ENCODE measurements at places on chromosomes 3 and 15.

DNA sequence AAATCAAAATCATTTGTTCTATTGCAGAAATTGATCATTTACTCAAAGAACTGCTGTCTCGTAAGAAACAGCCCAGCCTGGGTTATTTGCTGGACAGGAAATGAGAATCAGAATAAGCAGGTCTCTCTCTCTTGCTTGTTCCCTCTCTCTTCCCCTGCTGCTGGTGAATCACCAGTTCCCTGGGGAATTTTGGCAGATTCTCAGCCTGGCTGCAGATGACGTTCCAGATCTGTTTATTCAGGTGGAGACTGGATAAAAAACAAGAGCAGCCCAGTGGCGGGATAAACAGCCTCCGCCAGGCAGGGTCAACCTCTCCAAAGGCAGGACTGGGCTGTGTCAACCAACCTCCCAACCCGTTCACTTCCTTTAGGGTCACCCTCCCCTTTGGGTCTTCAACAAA lies 72.1 kb downstream of the LRIG1 start:
- DNase-seq = peak; percentile 62

GRCh38 chr3:23129117-23129516 lies 74.0 kb upstream of the UBE2E2 start:
- DNase-seq = no peak

- no peak for DNase-seq
Measured at GRCh38 chr3:188264226-188265207, 110.6 kb downstream of the LPP start.

- no peak for DNase-seq
Measured at GRCh38 chr3:134079111-134079547, 49.4 kb upstream of the SLCO2A1 start.

- DNase-seq = no peak
Measured at GRCh38 chr3:133023362-133023761, 14.8 kb upstream of the TMEM108 start.

DNA sequence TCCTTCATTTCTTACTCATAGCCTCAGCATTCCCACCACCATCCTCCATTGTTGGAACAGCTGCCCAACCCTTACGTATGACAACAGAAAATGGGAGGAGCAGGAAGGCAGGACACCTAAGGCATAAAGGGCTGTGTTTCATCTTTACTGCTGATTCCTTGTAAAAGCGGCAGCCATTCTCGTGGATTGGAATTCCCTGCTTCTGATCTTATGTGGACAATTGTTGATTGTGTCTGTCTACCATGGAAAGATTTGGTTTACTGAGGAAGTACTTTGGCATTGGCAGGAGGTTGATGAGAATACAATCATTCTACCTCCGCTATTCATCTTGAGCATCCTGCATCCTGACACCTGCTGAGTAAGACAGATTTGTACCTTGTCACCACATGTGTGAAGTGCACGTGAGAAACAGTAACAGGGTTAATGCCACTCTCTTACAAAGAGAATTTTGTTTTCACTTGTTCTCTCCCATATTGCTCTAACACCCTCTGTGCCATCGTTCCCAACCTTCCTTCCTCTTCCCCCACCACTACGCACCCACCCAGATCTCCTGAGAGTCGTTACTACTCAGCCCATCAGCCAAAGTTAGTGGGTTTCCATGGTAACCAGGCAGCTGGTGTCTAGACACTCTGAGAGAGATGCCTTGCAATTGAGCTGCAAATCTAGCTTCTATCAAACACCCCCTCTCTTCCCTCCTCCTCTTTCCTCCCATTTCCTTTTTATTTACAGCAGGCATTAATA lies 75.7 kb downstream of the GAP43 start:
- DNase-seq = peak; percentile 28

DNA sequence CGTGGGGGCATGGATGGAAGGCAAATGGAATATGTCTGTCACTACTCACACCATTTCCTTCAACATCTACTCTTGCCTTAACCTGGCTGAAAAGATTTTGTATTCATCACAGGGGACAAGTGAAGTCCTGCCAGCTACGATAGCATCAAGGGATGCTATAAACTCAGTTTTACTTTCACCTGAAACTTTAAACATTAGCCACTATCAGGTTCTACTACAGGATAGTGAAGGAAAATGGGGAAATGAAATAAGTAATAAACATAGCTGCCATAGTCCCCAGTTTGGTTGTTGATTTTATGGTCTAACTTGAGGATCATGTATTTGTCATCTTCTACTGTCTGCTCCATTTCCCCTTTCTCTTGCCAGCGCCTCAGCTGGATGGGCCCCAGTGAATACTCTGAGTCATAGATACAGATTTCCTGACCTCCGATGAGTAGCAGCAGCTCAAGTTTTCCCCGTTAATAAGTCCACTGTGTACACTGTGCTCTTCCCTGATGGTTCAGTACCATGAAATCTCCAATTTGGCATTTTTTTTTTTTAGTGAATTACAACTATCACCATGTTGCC lies 338.2 kb upstream of the SLCO3A1 start:
- no peak for DNase-seq

- no peak for DNase-seq
Measured at GRCh38 chr3:56365905-56366640, 102.2 kb downstream of the ERC2 start.

DNA sequence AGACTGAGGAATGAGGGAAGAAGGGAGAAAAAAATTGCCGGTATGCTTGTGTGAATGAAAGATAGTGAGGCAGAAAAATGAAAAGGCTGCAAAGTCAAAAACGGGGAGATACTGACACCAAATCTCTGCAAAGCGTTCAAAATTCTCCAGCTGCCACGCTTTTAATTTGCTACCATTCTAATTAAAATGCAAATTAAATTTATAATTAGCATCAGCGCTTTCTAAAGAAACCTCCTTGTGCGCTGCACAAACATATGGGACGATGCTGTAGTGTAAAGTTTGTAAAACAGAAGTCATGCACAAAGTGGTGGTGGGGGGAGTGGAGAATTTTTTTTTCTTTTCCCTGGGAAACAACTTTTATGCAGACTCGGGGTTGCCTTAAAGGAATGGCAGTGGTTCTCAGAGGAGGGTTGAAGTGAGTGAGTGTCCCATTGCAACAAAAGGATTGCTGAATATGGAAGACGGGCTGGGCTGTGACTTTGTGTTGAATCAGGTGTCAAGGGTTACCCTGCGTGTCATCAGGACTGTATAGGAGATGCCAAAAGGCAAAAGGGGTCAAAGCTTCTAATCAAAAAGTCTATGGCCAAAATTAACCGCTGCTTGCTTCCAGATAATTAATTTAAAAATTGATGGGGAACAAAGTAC lies 472.2 kb downstream of the NR2F2 start:
- DNase-seq = no peak

- no peak for DNase-seq
Measured at GRCh38 chr15:74868059-74868458, 5.1 kb downstream of the SCAMP2 start.

DNA sequence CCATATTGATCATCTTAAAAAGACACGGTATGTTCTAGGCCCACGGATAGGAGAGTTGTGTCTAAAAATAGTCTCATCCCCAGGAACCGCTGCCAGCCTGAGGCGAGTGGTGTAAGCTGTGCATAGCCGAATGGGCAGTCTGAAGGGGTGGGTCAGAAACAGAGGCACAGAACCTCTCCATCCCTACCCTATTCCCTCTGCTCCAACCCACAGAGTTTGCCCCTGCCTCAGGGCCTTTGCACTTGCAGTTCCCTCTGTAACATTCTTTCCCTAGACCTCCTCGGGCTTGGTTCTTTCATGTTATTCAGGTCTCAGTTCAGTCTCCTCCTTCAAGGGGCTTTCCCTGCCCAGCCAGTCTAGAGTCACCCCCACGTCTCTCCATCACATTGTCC lies 4.8 kb downstream of the SCN5A start:
- DNase-seq = peak; percentile 3

- no peak for DNase-seq
Measured at GRCh38 chr3:108346301-108347227, 50.2 kb downstream of the HHLA2 start.

DNA sequence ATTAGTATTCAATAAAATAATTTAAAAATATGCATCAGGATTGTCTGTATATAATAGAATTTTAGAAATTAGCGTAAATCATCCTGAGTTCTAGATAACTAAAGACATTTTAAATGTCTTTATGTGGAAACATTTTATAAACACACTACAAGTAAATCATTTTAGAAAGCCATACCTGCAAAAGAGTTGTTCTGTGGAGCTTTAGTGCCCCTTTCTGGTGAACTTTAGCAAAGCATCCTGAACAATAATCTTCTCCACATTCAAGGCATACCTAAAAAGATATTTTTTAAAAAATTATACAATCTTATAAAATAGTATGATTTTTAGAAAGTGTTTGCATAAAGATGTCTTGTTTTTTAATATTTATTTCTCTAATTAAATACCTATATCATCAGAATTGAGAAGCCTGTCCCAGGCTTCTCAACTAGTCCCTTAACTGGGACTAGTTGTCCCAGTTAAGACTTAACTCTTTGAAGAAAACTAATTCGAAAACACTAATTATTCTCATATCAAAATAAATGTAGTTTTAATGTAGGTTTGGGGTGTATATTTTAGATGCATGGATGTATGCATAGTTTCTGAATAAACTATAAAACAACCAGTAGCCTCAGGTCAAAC lies 29.7 kb downstream of the ZBBX start:
- no peak for DNase-seq

DNA sequence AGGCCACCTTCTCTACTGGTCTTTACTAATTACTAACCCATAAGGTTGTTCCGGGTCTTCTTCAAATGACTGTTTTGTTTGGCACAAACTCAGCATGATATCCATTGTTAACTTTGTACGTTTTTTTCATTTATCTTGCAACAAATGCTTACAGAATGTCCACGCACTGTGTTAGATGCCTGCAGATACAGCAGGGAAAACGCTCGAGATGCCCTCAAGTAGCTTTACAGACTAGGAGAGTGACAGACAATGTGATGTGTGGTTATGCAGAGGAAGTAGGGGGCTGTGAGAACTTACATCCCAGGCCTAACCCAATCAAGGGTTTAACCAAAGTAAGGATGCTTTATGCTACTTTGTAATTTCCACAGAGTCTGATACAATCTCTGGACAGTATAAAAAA lies 949 bp upstream of the RFC4 start:
- DNase-seq = no peak

DNA sequence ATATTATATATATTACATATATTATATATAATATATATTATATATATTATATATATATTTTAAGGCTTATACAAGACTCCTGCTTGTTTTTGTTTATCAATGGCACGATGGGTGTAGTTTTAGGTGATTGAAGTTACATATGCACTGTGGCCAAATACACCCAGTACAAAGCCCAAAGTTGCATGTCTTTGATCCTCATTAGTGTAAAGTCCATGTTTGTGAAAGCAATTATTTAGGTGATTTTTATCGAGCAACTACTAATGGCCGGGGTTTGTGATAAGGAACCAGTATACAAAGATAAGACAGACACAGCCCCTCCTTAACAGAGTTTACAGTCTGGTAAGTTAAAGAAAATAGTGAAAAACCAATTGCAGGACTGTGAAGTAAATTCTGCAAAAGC lies 154.3 kb downstream of the CHDH start:
- no peak for DNase-seq

- no peak for DNase-seq
Measured at GRCh38 chr15:63045465-63045840, 2.9 kb downstream of the TPM1 start.

DNA sequence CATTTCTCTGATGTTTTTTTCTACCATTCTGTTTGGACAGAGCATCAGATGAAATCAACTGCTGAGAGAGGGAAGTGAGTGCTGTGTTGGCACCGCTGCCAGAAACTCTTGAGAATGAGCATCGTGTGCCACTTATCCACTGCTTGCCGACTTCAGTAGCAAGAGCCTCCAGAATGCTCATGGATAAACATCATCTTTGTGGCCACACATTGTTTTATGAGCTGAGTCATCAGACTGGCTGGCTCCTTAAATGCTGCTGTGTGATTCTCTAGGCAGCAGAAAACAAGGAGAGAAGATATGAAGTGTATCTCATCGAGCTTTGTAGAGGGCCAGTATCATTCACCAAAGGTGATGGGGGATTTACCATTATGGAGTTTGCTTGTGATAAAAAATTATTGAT lies 3.4 kb upstream of the DOCK3 start:
- no peak for DNase-seq

DNA sequence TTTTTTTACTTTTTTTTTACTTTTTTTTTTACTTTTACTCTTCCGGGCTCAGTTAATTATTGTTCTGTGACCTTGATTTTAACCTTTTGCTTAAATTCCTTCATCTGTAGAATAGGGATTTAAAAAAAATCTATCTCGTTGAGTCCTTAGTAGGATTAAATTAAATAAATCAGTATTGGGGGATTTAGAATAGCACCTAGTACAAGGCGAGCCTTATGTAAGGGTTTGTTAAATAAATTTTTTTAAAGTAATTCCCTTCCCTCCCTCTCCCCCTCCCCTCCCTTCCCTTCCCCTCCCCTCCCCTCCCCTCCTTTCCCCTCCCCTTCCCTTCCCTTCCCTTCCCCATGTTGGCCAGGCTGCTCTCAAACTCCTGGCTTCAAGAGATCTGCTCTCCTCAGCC lies 287.2 kb upstream of the KCNH8 start:
- DNase-seq = no peak

DNA sequence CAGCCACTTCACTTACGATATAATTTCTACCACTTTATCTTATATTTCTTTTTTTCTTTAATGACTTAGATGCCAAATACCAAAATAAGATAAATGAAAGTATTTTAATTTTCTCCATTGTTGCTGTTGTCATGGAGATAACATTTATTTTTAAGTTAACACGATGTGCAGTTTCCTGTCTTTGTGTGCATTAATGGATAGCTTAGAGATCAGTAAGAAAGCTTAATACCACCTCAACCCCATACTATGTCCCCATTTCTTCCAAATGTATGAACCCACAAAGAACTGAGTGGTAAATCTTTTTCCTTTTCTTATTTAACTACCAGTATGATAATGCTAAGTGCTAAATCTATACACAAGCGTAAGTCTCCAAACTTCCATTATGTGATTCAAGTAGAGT lies 17.1 kb downstream of the PCNP start:
- DNase-seq = no peak

GRCh38 chr15:38819387-38819950 lies 254.9 kb upstream of the RASGRP1 start:
- DNase-seq = no peak

DNA sequence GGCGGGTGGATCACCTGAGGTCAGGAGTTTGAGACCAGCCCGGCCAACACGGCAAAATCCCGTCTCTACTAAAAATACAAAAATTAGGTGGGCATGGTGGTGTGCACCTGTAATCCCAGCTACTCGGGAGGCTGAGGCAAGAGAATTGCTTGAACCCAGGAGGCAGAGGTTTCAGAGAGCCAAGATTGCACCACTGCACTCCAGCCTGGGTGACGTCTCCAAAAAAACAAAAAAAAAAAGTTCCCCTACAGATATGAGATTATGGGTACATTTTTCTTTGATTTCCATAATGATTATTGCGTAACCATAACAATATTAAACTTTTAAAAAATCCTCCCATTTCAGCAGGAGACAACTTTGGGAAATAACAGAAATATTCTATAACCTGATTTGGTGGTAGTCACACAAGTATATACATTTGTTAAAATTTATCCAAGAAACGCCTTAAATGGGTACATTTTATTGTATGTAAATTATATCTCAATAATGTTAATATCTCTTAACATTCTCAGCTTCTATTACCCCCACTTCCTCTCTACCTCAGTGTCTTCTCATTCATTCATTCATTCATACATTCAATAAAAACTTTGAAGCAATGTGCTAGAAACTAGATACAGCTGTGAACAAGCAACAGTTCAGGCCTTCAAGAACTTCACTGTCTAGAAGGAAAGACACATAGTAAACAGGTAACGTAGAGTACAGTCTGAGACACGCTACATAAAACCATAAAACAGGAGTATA lies 6.6 kb downstream of the UBR1 start:
- DNase-seq = no peak

GRCh38 chr3:61429106-61429505 lies 132.3 kb upstream of the PTPRG start:
- no peak for DNase-seq
